Activated CD4-positive, alpha-beta T cell treated with anti-CD3 and anti-CD28 coated beads, Interleukin-2, Interleukin-6, amounts not matched to agents 100 ng/mL and 50 ng/mL, durations not matched to agents 16 hours and 8 hours (primary cell): ENCODE measurements at places on chromosomes 3 and 15.
A peak's percentile ranks its signal among the peaks of the same experiment; 100 is the strongest.

DNA sequence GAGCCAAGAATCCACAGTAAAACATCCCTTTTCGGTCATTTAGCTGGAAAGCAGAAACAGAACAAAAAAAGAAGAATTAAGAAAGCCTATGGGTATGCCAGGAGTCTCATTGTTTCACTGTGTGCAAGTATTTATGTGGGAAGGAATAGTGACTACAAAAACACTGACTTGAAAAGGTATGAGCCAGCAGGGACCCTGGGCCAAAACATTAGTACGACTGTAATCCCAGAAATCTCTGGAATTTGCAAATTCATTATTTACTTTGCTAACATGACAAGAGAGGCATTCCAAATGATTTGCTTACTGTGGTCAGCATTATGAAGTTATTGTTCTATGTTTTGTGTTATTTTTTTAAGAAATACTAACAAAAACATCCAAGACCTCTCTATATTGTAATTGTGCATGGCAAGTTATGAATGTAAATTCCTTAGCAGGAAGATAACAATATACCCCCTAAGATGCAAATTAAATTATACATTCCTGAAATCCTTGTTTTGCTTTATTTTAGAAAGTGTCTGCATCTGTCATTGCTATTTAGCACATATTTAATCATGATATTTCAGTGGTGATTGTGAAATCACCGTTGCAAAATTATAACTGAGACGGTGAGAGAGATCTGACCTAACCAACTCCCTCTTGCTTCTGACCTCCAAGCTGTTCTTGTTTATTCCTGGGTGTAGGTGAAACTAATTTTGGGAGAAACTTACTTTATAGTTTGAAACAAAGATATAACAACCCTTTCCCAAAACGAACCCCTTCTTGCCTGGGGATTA, 299.2 kb downstream of the ZPLD1 start:
- DNase-seq, result no peak

DNA sequence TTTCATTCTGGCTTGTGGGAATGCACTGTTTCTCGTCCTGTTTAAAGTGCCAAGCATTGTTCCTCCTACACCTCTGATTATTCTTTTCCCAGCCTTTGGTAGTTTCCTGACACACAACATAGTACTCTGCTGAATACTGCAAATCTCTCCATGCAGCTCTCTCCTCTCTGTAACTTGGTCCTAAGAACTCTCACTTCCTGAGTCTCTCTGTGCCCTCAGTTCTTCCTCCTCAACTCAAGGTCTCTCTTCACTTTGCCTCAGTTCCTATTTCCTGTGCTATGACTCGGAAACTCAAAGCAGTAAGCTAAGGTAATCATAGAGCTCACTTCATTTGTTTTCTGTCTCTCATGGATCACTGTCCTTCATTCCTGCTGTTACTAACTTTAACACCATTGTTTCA, 113.4 kb downstream of the ZNF280D start:
- DNase-seq, result no peak

DNA sequence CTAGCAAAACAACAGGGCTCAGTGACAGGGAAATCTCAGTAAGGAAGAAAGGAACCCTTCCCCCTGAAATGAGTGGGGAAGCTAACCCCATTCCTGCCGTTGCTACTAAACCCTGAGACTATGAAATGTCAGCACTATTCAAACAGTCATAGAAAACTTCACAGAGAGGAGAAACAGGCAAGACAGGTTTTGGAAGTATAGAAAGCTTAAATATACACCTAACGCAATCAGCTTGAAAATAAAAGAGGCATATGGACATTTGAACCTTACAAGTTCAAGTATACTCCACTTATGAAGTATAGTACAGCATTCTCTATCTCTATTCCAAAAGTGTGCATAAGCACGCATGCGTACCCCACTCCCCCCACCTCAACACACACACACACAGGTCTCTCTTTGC, 17.6 kb upstream of the FRMD4B start:
- DNase-seq, result no peak

DNA sequence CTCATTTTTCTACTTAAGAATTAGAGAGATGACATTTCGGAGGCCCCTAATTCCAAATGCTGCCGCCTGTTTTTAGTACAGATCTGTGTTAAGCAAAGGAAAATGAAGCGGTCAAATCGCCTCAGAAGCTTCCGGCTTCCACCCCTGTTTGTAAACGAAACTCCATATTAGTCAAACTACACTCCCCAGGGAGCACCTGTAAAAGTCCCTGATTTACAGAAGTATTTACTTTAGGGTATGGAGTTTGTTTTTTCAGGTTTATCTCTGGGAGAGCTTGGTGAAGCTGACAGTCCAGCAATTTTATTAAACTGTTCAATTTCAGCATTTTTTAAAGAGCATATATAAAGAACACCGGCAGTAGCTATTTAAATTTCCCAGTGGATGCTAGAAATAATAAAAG, 319.8 kb downstream of the FHIT start:
- DNase-seq, result no peak

GRCh38 chr15:74422265-74422651, 11.5 kb downstream of the SEMA7A start:
- DNase-seq, result no peak

GRCh38 chr15:91880373-91880772, 26.9 kb downstream of the SLCO3A1 start:
- DNase-seq, result no peak

GRCh38 chr3:194189243-194189791, 53.4 kb downstream of the HES1 start:
- no peak for DNase-seq

DNA sequence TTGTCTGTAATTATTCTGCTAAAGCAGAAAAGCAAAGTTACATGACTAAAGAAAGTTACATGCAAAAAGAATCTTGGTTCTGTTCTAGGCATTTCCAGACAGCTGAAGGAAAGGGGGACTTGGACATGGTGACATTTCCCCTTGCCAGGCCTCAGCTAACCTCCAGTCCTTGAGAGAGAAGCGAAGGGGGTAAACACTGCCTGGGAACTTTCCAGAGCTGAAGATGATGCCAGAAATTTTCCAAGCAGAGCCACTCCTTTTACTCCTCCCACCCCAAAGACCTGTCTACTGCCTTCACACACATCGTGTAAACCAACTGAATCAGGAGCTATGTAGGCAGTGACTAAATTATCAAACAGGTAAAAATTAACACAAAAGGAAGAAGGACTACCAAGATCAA, 5.4 kb downstream of the MEX3B start:
- DNase-seq, result no peak

GRCh38 chr3:134066158-134066541, 36.4 kb upstream of the SLCO2A1 start:
- DNase-seq, result no peak

DNA sequence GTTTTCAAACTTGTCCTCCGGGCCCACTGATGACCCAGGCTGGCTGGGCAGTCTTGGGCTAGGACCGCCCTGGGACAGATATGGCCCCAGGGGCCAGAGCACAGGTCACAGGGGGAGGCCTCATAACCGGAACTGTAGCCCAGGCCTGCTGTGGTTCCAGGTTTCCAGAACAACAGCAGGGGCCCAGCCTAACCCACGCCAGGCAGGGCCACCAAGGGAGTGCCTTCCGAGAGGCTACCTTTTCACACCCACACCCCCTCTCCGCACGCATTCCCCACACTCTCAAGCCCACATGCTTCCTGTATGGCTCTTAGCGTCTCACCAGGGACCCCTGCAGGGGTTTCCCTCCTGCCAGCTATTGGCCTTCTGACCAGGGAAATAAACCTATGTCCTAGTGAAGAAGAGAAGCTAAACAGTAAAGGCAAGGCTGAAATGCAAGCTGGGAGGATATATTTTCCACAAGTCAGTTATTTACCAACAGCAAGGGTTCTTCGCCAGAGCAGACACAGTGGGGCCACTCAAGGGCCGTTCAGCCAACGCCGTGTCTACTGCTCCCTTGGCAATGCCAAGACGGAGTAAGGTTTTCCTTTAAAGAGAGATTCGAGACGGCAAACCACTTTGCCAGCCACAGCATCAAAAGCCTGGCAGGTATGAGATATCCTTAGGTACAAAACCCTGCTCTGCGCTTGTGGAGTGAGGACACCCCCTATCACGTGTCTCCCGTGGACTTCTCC, 135.1 kb downstream of the ATP10A start:
- no peak for DNase-seq

DNA sequence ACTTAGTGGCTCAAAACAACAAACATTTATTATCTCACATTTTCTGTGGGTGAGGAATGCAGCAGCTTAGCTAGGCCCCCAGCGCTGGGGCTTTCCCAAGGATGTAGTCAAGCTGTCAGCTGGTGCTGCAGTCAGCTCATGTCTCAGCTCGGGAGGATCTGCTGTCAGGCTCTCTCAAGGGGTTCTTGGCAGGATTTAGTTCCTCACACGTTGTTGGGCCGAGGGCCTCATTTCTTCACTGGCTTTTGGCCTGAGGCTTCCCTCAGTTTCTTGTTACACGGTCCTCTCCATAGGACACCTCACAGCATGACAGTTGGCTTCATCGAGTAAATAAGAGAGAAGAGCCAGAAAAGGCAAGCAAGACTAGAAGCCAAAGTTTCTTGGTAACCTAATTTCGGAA, 13.7 kb upstream of the U2SURP start:
- no peak for DNase-seq

GRCh38 chr3:63508305-63508704, 144.2 kb upstream of the SNTN start:
- no peak for DNase-seq

GRCh38 chr3:123412076-123412475, 36.8 kb downstream of the ADCY5 start:
- DNase-seq, result no peak

- DNase-seq, result peak; percentile 26
Measured at GRCh38 chr3:139797724-139798343, 120.1 kb upstream of the NMNAT3 start.

DNA sequence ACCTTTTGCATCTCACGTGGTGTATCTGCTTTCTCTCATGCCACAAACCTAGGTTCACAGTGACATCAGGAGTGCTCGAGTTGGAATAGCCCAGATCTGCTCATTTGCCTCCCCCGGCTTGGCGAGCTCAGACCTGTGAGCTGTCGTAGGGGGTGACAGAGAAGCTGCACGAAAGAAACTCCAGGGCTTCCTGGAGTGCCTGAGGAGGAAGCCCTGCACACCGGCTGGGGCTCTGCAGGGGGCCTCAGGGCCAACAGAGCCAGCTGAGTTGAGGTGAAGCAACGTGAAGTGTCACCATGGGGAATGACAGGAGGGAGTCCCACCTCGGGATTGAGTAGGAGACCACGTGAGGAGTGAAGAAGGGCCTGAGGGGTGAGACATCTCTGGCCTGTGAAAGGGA, 62.5 kb downstream of the RPN1 start:
- no peak for DNase-seq

DNA sequence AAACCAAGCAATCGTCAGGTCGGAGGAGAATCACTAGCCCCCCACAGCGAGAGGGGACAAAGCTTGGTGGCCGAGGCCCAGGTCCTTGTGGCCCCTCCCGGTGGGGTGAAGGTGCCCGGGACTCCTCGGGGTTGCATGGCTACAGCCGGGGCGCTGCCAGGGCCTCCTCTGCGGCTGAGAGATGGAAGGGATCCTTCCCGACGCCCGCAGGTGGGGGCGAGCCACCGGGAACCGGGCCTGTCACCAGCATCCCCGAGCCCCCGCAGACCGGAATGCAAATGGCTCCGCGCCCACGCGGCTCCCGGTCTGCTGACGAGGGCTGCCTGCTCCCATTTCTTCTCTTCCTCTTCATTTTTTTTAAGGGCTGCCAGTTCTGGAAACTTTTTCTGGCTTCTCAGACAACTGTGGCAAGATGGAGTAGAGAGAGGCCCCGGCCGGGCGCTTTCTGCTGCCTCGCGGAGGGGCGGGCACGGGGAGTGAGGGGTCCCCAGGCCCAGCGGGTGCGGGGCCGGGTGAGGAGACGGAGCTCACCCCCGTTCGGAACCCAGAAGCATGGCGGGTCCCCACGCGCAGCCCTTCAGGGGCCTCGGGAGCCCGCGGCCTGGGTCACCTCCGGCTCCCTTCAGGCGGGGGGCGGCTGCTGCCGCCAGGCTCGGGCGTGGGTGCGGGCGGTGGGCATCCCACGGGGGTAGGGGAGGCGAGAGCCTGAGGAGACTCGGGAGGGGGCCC, 27.5 kb downstream of the MELTF start:
- no peak for DNase-seq

DNA sequence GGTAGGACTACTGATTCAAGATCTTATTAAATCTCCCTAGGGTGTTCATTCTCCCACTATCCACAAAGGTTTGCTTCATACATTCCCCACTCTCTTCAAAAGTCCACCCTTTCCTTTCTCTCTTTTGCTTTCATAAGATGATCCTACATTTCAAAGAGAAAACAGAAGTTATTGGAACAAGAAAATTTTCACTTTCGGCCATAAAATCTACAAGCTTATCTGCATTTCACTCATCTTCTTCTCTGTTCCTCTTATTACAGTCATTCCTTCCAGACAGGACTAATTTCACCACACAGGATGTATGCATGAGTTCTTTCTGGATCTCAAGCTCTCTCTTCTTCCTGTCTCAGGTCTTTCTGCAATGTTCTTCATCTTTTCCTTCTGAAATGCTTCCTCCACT, 238.7 kb downstream of the ISL2 start:
- peak; percentile 59 for DNase-seq
